ENCODE measurements at places on chromosomes 5 and 9.
A peak's percentile ranks its signal among the peaks of the same experiment; 100 is the strongest.

DNA sequence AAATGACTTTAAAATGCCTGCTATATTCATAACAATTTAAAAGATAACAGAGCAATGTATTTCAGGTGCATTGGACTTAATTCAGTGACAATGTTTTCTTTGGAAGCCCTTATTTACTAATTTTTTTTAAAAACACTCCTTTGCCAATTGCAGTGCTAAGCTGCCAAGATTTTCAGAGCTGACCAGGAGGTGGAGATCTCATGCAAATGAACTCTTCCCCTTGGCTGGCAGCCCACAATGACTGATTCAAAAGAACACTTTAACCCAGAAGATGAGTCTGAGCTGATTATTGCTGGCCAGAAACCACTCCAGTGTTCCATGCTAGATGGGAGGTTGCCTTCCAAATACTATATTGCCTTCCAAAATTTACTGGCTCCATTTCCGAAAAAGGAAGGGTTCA, 128.3 kb upstream of the CCNH start:
- peak; percentile 93 for DNase-seq

GRCh38 chr9:74379718-74380117, 117.4 kb upstream of the RORB start:
- peak; percentile 5 for DNase-seq

DNA sequence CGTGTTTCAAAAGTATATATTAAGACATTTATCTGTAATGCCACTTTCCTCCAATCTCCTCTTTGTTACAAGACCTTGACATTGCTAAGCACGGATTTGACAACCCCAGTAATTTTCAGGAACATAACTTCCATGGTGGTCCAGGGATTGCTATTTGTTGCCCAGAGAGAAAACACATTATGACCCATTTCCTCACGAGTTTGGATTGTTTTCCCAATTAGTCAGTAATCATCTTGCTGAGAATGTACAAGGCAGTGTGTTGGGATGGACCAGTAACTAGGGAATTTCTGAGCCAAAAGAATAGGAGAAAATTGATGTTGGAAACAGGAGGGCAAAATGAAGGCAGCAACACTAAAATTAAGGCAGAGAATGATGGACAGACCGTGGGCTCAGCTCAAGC, 574.1 kb downstream of the EBF1 start:
- no peak for DNase-seq

- DNase-seq: no peak
These were observed 71.8 kb upstream of the NFIL3 start for GRCh38 chr9:91495450-91495849.

DNA sequence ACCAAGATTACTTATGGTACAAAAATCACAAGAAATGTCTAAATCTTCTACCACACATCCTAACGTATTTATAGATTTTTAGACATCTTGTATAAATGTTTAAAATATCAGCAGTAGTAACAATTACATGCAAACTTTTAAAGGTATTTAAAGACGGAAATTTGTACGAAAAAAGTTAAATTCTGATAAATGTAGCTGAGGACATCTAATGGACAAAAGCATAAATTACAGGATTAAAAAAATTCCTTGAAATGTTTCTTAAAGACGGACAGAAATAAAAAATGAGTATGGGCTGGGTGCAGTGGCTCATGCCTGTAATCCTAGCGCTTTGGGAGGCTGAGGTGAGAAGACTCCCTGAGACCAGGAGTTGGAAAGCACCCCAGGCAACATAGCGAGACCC, 15.8 kb downstream of the ERCC8 start:
- DNase-seq: no peak

DNA sequence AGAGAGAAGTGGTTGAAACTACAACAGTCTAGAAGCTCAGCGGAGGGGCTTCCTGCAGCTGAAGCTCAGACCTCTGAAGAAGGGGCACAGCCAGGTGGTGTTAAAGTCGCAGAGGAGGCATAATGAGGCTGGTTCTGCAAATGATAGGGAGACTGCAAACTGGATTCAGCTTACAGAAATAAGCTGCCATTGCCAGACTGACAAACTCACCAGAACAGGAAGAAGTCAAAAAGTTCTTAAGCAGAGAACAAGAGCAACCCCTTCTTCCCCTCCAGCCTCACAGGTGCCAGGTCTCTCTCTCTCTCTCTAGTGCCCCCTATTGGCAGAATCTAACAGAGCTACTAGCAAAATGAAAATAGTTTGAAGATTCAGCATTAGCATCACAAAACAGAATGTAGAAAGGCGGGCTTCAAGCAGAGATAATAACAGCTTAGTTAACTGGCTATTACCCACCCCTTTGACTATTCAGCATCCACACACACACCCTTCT, 76.7 kb downstream of the GRAMD2B start:
- no peak for DNase-seq

DNA sequence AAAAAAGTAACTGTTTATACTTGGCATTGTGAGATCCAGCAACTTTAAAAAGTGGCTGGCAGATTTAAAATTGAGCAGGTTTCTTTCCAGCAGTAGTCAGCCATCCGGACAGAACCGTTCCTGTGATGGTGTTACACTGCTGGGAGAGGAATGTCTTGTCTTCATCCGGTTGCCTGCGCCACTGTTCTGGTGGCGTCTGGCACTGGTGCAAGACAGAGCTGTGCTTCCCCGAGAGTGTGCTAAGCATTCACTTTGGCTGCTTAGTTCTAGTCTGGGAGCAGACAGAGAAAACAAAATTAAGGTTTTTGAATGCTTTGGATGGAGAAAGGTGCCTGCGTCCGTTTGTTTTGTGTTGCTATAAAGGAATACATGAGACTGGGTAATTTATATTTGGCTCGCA, 35.5 kb upstream of the CREBRF start:
- peak; percentile 78 for DNase-seq

GRCh38 chr9:21002040-21002439, 29.4 kb downstream of the HACD4 start:
- no peak for DNase-seq

- DNase-seq: no peak
These were observed 206.1 kb downstream of the CHSY3 start for GRCh38 chr5:130110328-130110727.

- no peak for DNase-seq
These were observed 426 bp downstream of the C7 start for GRCh38 chr5:40909723-40910122.

DNA sequence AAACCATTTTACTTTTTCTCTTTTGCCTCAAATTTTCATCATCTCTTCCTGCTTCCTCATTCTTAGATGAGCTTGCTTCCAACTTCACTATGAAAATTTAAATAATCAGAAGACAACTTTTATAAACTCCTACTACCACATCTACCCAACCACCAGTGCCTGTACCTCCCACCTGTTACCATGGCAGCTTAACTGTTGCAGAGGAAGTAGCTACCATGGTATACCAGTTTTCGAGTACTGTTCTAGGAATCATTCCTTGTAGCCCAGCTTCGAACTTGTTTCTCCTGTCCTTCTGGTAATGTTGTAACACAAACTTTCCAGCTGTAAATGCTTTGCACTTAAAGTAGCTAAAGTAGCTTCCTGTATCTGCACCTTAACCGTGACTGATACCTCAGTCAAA, 266.8 kb upstream of the NREP start:
- no peak for DNase-seq

- peak; percentile 27 for DNase-seq
These were observed 46.8 kb downstream of the ELAVL2 start for GRCh38 chr9:23779220-23779619.

GRCh38 chr9:108835831-108836230, 20.0 kb downstream of the ACTL7B start:
- DNase-seq: no peak

DNA sequence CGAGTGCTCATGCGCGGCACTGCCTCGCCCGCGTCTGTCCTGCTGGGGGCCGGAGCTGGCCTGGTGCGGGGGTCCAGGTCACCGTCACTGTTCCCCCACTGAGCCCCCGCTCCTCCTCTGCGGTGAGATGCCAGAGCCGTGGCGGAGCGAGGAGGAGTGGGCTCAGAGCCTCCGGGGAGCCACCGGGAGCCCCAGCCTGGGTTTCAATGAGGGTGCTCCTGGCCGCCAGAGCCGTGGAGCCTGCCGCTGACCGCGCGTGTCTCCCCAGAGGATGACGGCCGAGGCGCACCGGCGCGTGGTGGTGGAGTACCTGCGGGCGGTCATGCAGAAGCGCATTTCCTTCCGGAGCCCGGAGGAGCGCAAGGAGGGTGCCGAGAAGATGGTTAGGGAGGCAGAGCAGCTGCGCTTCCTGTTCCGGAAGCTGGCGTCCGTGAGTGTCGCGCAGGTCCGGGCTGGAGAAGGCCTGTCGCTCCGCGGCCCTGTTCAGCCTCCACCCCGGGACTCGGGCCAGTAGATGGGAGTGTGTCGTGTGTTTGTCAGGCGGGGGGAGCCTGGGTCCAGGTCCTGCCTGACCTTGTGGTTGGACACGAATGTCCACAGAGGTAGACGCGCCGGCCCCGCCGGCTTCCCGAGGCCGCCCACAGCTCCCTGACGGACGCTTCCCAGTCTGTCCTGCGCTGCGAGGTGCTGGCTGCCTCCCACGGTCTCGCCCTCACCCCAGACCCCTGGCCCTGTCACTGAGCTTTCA, 22.0 kb downstream of the EXOC3 start:
- no peak for DNase-seq

DNA sequence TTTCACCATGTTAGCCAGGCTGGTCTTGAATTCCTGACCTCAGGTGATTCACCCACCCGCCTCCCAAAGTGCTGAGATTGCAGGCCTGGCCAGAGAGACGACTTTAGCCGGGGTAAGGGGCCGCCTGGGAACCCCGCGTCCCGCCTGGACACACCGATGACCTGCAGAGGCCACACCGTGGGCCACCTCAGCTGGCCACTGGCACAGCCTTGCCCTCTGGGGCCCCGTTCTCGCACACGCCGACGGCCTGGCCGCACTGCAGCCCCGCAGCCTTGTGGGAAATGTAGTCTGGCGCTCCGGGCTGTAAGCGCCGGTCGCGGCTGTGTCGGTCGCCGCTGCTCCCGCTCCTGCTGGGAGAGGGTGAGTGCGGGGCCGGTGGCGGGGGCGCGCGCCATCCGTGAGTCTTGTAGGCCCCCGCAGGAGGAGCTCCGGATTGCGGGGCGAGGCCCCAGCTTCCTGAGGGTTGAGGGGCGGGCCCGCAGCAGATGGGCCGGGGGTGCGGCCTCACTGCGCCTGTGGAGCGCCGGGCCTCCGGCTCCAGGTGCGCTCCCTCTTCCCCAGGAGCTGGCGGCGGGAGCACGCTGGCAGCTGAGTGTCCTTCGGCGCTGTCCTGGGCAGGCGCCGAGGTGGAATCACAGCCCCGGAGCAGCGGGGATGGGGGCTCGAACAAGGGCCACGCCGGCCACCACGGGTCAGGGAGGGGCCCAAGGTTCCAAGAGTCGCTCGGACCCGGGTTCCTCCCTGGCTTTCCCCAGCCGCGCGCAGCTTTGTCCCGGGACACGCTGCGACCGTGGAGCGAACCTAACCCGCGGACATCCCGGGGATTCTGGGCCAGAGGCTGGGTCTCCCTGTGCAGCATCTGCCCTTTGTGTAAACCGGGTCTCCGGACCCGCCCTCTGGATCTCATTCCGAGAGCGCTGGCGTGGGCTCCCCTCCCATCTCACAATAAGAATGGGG, at the start of gene ZFP2:
ZFP2 (plus strand) TSS at position 299 of the 957 bp plus-strand sequence. CDS start 35,401 bp downstream, outside the sequence.
- DNase-seq: peak; percentile 88

DNA sequence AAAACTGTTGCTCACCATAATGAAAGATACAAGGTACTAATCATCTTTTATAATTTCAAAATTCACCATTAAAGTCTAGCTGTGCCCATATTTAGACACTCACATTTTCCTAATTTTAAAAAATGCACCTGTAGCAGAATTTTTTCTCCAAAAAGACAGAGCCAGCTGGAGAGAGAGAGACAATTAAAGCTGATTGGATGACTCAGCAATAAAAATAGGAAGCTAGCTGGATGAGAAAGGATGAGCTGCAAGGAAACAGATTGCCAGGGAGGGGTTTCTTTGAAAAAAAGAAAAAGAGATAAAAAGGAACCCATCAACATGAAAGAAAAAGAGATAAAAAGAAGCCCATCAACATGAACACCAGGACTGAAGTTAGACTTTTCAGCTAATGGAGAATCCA, 73.8 kb downstream of the HCN1 start:
- DNase-seq: no peak

GRCh38 chr9:134375011-134375390, 48.7 kb downstream of the RXRA start:
- DNase-seq: no peak

DNA sequence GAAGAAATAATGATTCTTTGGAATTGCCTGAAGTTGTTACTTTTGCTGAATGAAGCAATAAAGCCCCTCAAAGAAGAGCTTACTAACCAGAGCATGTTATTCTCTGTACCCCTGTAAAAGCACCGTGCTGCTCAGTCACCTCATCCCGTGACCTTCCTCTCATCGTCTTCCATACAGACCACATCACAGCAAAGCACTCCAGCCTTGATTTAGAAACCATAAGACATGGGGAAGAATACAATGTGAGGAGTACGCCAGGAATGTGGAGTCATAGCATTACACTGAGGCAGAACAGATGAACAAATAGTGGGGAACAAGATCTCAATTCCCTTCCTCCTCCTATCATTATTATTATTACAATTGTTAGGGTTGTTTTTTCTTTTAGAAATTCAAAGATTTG, 49.1 kb downstream of the ERAP1 start:
- no peak for DNase-seq

DNA sequence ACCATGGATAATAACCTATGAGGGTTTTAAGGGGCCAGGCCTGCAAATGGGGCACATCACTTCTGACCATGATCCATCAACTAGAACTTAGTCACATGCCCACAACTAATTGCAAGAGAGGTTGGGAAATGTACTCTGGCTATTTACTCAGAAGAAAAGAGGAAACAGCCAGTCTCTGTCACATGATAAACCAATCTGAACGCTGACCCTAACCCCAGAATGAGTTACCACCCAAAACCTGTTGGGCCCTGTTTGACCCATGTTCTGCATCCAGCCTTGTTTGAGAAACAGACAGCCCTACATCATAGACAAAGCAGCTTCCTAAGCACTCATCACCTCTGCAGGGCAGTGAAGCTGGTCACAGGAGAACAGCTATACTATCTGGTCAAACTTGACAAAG, 5.8 kb downstream of the MACROH2A1 start:
- no peak for DNase-seq

- DNase-seq: no peak
These were observed 36.8 kb upstream of the NIPBL start for GRCh38 chr5:36839489-36840476.

- DNase-seq: peak; percentile 28
These were observed 518 bp downstream of the LOX start for GRCh38 chr5:122077366-122078115.

DNA sequence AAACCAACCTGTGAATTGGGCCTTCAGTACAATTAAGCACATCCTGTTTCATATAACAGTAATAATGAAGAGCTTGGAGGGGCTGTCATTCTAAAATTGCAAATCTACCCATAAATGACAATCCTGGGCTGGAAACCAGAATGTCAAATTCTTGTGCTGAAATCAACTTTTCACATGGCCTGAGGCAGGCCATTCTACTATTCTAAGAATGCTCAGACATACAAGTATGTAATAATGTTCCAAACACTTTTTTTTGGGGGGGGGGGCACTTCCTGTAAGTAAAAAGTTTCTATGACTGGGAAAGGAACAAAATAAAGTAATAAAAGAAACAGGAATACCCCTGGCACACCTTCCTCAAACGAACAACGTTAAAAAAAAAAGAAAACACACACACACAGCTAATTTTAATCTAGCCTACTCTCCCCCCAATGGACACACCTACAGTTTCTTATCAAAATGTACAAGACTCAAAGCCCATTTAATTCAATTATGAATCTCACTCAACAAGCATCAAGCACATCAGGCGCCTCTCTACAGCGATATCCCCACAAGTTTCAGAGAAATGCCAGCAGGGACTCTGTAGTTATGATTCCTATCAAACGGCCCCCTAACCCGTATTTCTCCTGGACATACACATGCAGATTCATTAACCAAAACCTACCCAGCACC, 1.4 kb downstream of the ETF1 start:
- no peak for DNase-seq

GRCh38 chr9:115250621-115251032, 132.7 kb upstream of the TNC start:
- DNase-seq: no peak
